ENCODE measurements at places on chromosomes 11 and 22. TPM values are rescaled to one million over a fixed set of nuclear protein-coding genes. Genes with fewer than 3 reads are reported as not detected.

FAT3 gene
- not detected for total RNA-seq

VSIG10L2 gene
- total RNA-seq = not detected

C11orf91 gene
- 1.0 TPM for total RNA-seq

- DNase-seq = no peak
Observed at GRCh38 chr11:131760091-131761061, 390.0 kb downstream of the NTM start.

GRCh38 chr11:46306296-46306853, 28.9 kb downstream of the CREB3L1 start:
- no peak for DNase-seq

DNA sequence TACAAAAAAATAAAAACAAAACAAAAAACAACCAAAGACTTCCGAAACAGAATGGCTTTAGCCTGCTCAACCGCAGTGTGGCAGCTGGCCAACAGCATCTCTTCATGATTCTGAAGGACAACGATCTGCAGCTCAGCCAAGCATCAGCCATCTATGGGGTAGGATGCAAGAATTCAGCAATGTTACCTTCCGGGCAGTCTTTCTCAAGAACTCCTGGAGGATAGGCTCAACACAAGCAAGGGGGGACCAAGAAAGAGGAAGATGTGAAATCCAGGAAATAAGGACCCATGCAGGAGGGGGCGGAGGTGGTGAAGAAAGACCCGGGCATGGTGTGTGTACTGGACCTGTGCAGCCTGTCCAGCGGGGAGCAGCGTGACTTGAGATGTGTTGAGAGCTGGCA, 3.5 kb upstream of the TSPO start:
- DNase-seq = no peak

DNA sequence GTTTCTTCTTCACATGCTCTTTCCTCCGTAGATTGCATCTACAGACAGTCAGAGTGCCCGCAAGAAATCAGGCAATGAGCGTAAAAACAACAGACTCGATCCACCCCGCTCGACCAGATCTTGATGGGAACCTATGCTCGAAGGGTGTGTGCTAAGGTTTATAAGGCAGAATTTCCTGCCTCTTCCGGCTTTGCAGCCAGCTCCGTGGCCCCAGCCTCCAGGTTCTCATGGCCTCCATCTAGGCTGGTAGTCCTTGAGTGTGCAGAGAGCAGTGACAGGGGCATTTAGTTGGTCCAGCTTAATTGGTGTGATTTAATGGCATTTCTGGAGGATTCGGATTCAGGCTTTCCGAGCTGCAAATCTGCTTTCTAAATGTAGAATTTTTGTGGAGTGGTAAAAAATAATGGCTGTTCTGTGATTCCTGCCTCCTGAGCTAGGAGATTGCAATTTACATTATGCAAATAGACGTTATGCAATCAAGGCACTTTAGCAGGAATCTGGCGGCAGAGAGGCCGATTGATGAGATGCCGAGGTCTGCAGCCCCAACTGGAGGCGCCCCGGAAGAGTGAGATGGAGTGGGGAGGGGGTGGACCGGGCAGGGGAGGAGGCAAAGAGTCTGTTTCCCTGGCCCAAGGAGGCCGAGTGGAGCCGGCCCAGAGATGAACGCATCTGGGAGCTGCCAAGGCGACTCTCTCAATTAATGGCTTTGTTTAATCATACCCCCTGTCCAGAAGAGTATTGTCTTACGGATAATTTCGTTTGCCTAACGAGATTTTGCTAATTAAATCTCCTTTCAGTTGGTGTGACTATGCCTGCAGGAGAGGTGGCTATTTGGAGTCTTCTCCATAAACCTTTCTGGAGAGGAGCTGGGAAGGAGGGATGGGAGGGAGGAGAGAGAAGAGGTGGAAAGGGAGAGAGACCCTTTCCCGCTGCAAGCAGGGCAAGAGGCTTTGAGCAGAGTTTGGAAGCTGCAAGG, 75.3 kb downstream of the PKNOX2 start:
- no peak for DNase-seq
